ENCODE measurements at places on chromosomes 11 and 22. TPM values are rescaled to one million over a fixed set of nuclear protein-coding genes. Genes with fewer than 3 reads are reported as not detected.
A peak's percentile ranks its signal among the peaks of the same experiment; 100 is the strongest.

The MYO18B gene
- total RNA-seq = 0.15 TPM

DNA sequence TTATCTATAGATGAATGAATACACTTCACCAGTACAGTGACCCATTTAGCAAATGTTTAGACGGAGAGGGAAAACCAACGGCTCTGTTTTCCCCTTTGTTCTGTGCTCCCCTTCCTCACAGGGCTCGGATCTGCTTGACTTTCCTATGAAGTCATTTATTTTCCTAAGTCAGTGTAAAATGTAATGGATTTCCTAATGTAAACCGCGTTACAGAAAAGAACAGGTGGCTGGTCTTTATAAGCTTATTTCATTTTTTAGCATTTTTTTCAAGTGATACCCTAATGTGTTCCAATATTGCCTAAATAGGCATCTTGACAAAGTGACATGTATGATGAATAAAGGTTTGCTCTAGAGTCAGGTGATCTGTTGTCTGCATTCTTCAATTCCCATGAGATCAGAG is 207.5 kb downstream of the PGR start:
- no peak for DNase-seq

- DNase-seq = no peak
Measured at GRCh38 chr11:111392552-111392951, 13.5 kb upstream of the POU2AF1 start.

- DNase-seq = peak; percentile 58
Measured at GRCh38 chr11:20131788-20132666, 28.2 kb downstream of the DBX1 start.
